ENCODE measurements at places on chromosomes 3 and 15.

DNA sequence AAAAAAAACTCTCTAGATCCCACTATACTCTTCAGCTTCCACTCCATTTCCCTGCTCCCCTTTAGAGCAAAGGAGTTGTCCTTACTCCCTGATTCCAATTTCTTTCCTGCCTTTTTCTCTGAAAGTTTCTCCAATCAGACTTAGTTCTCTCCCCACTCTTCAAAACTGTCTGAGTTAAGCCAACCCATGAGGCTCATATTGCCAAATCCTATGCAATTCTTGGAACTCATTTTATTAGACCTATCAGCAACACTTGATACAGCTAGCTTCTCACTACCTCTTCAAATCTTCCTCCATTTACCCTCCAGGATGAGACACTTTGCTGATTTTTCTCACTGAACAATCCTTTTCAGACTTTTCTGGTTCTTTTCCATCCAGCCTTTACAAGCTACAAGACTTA lies 233.1 kb downstream of the THRB start:
- DNase-seq: no peak

GRCh38 chr3:129593595-129594339 lies 12.7 kb downstream of the PLXND1 start:
- DNase-seq: peak; percentile 90

DNA sequence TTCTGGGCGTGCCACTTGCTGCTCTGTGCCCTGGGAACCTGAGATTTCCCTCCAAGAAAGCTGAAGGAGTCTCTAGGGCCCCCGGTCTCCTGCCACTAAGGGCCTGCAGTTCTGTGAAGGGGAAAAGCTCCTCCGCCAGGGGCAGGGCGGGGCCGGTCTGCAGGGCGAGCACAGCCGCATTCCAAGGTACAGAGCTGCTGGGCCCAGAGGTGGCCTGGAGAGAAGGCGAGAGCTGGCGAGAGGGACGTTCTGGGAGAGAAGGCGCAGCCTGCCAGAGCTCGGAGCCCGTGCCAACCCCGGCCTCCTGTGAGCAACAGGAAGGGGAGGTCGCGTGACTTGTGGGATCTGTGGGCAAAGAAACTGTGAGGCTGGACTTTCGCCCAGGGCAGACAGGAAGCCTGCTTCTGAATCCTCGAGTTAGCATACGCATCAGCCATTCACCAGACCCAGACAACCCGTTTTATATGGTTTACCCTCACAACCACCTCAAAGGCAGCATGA lies 500.4 kb downstream of the SHQ1 start:
- DNase-seq: no peak

DNA sequence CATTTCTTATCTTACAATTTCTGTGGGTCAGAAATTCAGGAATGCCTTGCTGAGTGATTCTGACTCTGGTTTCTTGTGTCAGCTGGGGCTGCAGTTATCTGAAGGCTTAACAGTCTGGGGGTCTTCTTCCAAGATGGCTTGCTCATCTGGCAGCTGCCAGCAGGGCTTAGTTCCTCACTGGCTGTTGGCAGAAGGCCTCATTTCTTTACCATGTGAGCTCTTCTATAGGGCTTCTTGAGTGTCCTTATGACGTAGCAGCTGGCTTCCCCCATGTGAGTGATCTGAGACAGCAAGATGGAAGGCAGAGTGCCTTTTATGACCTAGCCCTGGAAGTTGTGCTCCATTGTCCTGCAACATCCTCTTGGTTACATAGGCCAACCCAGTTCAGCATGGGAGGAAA lies 82.0 kb upstream of the PDZRN3 start:
- DNase-seq: no peak

DNA sequence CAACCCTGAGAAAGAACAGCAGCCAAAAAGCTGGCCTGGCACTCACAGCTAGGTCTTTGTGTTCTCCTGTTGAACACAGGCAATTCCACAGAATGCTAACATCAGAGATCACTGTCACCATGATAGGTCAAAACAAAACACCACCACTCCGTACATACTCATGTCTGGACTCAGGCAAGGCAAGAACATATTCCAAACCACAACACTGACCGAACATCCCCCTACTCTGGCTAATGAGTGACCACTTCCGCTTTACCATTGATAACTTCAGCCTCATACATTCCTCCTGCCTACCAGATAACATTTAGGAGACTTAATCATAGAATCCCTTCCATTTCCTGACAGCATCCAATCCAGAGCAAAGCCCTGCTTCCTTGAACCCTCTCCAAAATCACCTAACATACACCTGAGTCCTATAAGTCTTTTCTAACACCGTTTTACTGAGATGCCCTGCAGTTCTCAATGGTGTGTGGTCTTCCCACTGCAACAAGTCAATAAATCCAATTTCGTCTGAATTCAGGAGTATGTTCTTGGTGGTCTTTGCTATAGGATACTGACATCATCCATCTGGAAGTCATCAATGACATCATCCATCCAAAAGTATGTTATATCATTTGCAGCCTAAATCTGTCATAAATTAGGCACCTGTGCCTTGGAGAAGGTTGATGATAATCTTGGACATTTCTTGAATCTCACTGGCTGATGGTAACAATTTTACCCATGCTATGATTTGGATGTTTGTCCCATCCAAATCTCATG lies 23.7 kb downstream of the RIOX2 start:
- DNase-seq: no peak
